Activated gamma-delta T cell (primary cell): ENCODE measurements at places on chromosomes 13 and 19.

GRCh38 chr19:871446-872265 lies 12.2 kb downstream of the CFD start:
- DNase-seq: no peak

- no peak for DNase-seq
Measured at GRCh38 chr13:90826688-90827087, 520.8 kb upstream of the MIR17HG start.

- peak; percentile 24 for DNase-seq
Measured at GRCh38 chr13:79481685-79482052, 714 bp downstream of the NDFIP2 start.

GRCh38 chr13:83229574-83230305 lies 652.5 kb downstream of the SLITRK1 start:
- DNase-seq: no peak

GRCh38 chr13:101576455-101576854 lies 124.0 kb downstream of the ITGBL1 start:
- DNase-seq: no peak

GRCh38 chr13:71634182-71634581 lies 232.8 kb downstream of the DACH1 start:
- no peak for DNase-seq

- DNase-seq: no peak
Measured at GRCh38 chr13:113835461-113836270, 28.2 kb downstream of the GAS6 start.

DNA sequence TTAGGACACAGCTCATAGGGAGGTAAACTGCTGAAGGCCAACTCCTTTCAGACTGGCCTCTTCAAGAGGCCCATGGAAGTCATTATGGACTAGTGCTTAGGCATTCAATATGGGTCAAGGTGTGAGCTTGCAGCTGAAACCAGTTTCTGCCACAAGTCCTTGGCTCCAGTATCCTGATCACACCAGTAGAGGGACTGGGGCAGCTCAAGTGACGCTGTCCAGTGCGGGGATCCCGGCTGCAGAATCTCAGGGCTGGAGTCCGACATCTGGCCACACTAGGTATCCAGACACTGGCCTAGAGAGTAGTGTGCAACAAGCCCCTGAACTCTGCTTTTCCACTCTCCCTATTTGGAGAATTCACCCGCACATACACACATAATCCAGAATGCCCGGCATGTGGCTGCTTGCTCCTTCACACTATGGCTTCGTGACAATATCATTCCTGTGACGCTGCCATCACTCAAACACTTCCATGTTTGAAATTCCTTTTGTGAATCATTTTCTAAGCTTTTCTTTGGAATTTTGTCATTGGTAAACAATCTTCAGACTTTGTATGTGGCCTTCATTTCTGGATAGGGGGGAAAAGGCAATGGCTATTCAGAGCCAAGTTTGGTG lies 425.1 kb downstream of the EFNB2 start:
- DNase-seq: no peak

GRCh38 chr13:111393221-111393790 lies 72.9 kb downstream of the TEX29 start:
- DNase-seq: no peak

GRCh38 chr13:66574606-66575005 lies 655.5 kb downstream of the PCDH9 start:
- DNase-seq: no peak

DNA sequence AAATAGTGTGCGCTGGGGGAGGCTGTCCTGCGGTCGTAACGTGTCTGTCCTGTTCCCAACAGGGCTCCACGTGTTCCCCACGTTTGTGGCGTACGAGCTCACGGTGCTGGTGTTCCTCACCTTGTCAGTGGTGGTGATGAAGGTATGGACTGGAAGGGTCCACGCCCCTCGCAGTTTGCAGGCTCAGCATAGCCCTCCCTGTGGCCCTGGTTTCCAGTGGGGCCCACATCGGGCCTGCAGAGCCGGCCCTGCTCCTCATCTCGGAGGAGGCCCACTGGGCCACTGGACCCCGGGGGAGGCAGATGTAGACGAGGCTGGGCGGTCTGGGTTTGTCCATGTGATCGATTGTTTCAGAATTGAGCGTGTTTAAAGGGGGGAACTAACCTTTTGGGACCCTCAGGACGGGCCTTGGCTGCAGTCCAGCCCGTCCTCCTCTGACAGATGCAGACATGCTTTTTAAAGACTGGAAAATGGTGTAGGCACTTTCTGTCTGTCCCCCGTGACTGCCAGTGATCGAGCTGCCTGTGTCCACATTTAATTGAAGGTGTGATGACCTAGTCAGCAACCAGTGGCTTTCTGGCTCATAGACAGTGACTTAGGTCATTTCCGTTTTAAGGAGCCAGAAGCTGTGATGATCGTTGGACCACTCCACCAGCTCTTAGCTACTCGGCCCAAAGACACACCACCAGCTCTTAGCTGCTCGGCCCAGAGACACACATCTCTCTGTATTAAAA lies 37.1 kb upstream of the TFDP1 start:
- no peak for DNase-seq

DNA sequence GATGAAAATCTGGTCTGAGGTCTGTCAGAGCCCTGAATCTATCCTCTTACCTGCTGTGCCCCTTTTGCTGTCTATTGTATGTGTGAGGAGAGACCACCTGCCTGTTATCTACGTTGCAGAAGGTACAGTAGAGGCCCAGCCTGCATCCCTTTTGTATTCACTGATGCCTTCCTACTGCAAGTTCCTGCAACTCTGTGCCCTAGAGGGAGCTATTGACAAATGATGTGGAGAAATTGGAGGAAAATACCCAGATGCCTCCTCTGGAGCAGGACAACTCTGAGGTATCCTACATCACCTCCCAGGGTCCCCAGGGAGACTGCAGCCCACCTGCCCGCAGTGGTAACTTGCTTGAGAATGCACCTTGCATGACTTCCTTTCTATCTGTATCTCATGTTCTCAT lies 33.7 kb downstream of the SIAH3 start:
- DNase-seq: no peak

- DNase-seq: no peak
Measured at GRCh38 chr19:21269813-21270212, 59.4 kb downstream of the ZNF708 start.

DNA sequence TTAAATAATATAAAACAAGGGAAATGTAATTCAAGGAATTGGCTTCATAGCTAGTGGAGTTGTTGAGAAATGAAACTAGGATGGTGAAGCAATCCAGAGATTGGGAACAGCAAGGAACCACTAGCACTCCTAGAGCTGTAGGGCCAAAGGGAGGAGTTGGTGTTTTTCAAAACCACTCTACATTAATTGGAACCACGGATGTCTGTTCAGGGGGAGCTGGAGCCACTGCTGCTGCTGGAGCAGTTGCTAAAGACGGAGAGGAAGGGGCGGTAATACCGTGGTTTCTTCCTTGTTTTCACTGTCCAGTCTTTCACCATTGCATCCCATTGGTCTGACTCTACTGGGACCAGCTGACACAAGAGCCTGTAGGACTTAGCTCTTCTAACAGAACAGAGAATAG lies 8.5 kb downstream of the DNAJC15 start:
- DNase-seq: no peak

DNA sequence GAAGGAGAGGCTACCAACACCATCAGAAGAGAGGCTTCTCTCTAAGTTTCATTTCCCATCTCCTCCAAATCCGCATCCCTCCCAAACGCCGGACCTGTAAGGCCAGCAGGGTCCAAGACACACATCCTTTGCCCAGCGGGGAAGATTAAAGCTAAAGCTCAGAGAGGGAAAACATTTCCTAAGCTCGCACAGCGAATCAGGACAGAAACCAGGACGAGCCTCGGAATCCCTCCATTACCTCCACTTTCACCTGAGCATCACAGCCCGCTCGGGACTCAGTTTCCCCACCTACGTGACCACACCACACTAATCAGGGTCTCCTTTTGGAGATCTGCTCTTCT lies 711 bp upstream of the FOSB start:
- no peak for DNase-seq

- no peak for DNase-seq
Measured at GRCh38 chr13:66339214-66339613, 890.9 kb downstream of the PCDH9 start.

DNA sequence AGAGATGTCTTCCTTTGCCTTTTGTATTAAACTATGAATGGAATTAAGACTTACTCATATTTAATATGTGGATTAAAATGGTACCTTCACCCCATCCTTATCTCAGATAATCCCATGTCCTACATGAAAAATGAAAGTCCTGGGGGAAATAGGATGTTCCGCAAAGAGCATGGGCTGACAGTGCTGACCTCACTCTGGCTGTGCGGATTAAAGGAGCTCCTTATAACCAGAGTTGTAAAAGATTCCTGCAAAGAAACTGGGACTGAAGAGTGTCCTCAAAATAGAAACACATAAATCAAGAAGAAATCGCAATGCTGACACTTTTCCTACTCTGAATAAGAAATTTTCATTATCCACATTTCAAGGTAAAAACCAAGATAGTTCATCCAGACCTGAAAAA lies 384.5 kb downstream of the LIG4 start:
- DNase-seq: no peak

GRCh38 chr13:26476111-26476781 lies 81.2 kb upstream of the WASF3 start:
- no peak for DNase-seq

DNA sequence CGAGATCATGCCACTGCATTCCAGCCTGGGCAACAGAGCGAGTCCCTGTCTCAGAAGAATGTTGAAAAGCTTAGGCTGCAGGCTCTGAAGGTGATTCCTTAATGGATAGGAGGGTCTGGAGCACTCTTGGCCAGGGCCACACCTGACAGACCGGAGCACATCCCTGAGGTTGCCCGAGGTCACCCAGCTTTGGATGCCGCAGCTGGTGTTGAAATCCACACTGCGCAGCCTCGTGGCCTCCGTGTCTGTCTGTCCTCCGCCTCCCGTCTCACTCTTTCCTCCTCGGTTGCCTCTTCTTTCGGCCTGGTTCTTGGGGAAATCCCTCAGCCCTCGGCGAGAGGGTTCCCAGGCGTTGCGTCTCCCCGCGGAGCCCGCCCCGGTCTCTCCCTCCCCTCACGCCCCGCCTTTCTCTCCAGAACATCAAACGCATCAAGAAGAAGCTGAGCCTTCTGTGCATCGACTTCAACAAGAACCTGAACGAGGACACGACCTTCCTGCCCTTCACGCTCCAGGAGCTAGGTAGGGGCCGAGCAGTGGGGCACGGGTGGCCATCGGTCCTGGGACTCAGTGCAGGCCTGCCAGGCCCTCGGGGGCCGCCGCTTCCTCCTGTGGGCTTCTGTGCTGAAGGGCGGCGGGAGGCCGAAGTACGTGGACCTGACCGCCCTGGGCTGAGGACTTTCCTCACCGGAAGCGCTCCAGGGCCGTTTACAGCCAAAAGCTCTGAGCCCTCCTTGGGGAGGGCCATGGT lies 14.1 kb downstream of the THOP1 start:
- no peak for DNase-seq

DNA sequence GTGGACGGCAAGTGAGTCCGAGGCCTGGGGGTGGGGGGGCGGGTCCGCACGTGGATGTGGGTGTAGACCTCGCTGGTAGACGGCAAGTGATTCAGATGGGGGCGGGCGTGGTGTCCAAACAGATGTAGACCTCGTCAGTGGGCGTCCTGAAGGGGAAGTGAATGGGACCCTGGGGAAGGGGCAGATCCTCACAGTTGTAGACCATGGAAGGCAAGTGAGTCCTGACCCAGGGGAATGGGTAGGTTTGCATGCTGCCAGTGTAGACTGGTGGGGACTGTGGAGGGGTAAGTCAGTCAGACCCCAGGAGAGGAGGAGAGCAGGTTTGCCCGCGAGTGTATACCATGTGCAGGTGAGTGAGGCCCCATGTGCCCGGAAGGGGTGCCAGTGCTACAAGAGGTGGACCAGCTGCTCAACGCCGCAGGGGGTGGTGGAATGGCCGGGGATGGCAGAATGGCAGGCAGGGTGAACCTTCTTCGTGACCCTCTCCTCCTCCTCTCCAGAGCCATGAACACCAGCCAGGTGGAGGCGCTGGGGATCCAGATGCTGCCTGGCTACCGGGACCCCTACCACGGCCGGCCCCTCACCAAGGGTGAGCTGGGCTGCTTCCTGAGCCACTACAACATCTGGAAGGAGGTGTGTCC lies 22.1 kb downstream of the COLGALT1 start:
- DNase-seq: no peak

- DNase-seq: no peak
Measured at GRCh38 chr19:11136400-11137101, 19.0 kb downstream of the SPC24 start.

- no peak for DNase-seq
Measured at GRCh38 chr19:3778104-3778867, 6.3 kb upstream of the RAX2 start.

- no peak for DNase-seq
Measured at GRCh38 chr13:110562036-110562597, 595 bp upstream of the RAB20 start.

DNA sequence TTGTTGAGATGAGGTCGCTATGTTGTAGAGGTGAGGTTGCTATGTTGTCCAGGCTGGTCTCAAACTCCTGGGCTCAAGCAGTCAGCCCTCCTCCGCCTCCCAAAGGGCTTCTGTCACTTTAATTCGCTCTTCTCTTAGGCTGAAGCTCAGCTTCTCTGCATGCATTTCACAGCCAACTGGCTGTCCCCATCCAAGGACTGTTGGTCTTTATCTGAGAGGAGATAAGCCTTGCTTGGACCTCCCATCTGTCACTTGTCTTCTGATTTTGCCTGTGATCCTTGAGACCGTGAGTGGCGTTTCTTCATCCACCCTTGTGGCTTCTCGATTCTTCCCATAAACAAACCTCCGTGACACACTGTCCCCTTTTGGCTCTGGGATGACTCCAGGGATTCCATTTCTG lies 24.4 kb downstream of the CERS1 start:
- DNase-seq: no peak

- no peak for DNase-seq
Measured at GRCh38 chr13:80337288-80338081, 3.4 kb downstream of the SPRY2 start.

DNA sequence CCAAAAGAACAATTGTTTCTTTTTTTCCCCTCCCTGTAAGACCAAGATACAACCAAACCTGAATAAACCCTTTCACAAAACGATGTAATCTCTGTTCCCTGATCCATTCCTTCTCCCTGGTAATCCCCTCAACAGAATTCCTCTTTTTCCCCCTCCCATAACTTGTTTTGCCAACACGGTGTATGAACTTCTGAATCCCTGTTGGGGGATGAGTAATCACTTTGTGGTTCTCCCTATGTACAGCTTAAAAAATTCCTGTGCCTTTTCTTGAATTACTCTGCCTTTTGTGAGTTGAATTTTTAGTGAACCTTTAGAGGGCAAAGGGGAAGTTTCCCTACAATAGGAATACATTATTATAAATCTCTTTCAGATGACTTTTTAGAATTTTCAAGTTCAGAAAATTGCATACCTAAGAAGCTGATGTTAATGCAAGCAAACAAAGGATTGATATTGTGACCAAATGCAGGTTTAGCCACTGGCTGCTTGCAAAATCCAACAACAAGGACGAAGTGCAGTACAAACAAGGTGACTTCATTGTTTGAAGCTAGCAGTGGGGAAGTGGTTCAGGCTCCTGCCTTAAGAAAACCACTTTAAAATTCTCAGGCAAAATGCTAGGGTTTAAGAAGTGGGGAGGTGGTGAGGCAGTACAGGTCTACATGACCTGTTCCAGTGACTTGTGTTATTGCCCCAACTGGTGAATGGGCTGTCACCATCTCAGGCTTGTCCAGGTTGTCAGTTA lies 15.0 kb upstream of the EPSTI1 start:
- DNase-seq: no peak

GRCh38 chr13:34086281-34086680 lies 268.3 kb downstream of the RFC3 start:
- no peak for DNase-seq

- no peak for DNase-seq
Measured at GRCh38 chr19:33032218-33032781, 32.4 kb downstream of the RHPN2 start.

- no peak for DNase-seq
Measured at GRCh38 chr19:18503971-18504885, 17.6 kb downstream of the ELL start.
